ENCODE measurements at places on chromosomes 11 and 22.
A peak's percentile ranks its signal among the peaks of the same experiment; 100 is the strongest.

GRCh38 chr11:95891423-95892170 is 32.3 kb downstream of the MTMR2 start:
- DNase-seq, result no peak

DNA sequence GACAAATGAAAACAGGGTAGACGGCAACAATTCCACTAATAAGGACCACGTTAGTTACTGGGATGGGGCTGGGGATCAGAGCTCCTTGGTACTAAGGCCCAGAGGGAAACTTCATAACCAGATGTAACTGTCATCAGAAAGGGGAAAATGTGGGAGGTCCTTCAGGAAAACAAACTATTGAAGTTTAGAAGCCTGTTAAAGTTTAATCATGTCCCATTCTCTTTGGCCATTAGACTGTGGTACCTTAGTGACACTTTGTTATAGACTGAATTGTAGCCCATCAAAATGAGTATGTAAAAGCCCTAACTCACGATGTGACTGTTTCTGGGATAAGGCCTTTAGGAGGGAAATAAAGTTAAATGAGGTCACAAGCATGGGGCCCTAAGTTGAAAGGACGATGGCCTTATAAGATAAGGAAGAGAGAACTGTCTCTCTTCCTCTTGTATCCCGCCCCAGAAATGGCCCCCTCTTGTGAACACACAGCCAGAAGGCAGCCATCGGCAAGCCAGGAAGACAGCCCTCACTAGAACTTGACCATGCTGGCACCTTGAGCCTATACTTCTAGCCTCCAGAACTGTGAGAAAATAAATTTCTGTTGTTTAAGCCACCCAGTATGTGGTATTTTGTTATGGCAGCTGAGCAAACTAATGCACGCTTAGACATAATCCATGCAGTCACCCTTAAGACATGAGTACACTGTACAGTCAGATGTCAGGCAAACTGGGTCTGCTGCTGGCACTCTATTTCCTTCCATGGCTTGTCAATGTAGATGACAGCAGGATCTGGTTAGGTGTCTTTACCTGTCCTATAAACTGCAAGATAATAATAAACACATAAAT is 26.9 kb upstream of the USP47 start:
- no peak for DNase-seq

- peak; percentile 15 for DNase-seq
Measured at GRCh38 chr11:3867209-3868091, 12.0 kb downstream of the STIM1 start.

- DNase-seq, result no peak
Measured at GRCh38 chr11:88013508-88014065, 161.7 kb downstream of the RAB38 start.

DNA sequence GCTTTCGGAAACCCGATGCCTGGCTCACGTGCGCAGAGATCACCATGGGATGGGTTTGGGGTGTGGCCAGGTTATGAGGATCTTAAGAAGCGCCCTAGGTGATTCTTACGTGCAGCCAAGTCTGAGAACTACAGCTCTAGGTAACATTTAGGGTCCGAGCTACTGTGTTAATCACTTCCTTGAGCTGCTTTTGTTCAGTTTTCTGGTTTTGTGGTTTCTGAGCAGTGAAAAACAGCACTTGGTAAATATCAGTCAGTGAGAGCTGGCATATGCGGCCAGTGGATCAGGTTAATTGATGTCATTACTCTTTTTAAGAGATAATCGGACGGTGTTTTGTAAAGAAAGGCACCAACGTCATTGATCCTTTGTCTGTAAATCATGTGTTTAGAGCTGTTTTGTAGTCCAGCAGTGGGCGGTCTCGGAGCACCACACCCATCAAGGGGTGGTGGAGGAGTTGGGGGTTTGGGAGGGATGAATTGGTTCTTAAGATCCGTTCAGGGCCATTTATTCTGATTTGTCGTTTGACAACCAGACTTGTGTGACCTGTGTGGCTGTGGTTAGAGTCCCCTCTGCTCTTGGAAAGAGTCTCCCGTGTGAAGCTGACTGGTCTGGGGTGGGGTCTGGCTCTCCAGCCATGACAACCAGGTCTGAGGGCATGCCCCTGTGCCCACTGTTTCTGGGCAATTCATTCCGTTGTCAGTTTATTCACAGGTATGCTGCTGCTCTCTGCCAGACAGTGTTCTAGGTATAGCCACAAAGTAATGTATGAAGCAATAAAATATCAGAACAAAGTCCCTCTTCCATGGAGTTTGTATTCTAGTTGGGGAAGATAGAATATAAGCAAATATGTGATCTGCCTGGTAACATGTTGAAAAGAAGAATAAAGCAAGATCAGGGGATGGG is 61.9 kb upstream of the SORL1-AS1 start:
- no peak for DNase-seq

- DNase-seq, result peak; percentile 73
Measured at GRCh38 chr22:20606041-20606783, 98.8 kb downstream of the MED15 start.

DNA sequence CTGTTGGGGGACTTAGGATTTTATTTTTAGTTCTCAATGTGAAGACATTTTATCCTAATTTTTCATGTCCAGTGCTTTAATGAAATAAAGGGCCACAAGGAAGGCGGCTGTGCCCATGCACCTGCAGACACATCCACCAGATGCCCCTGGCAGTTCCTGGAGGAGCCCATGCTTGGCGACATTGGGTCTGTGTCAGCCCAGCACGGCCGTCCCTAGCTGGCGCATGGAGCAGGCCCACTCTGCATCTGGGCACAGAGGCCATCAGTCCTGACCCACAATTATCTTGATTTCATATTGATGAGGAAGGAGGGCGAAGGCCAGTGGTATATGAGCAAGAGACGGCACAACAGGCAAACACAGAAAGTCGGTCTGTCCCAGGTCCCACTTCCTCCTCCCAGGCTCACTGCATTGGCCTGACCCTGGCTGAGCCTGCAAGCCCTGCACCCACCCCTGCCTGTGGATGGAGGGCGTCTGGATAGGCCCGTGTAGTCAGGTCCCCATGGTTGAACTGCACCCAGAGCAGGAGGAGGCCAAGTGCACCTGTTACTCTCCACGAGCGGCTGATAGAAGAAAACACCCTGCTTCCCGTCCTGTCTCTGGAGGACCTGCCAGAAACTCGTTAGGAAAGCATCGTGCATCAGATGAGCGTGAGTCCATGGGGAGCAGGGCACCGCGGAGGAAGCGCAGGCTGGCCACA is 296.9 kb downstream of the BRD1 start:
- no peak for DNase-seq

- no peak for DNase-seq
Measured at GRCh38 chr22:46609175-46609690, 11.0 kb upstream of the GRAMD4 start.

DNA sequence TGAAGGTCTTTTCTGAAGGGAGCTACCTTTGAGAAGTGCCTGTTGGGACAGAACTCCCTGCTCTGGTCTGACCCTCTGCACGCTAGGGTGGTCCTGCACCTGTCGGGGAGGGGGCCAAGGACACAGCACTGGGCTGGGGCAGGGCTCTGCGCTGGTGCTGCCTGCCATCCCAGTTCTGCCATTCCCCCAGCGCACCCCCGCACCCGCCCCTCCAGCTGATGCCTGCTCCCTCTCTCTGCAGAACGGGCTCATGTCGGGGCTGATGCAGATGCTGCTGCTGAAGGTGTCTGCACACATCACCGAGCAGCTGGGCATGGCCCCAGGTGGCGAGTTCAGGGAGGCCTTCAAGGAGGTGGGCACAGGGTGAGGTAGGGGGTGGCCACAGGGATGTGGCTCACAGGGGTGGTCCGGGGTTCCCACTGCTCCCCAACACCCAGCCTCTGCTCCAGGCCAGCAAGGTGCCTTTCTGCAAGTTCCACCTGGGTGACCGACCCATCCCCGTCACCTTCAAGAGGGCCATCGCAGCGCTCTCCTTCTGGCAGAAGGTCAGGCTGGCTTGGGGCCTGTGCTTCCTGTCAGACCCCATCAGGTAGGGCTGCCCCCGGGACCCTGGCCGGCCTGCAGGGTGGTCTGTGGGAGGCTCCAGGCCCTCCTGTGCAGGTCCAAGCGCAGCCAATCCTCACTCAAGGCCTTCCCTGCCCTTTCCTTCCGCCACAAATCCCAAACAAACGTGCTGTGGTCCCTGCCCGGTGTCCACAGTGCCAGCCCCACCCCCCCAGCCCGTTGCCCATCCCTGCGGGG is 3.6 kb upstream of the SELENOO start:
- no peak for DNase-seq

GRCh38 chr11:113184498-113184897 is 129.9 kb upstream of the TTC12 start:
- DNase-seq, result peak; percentile 75

Measured in Daoy (cell line).